ENCODE measurements at places on chromosomes 3 and 15. TPM values are rescaled to one million over a fixed set of nuclear protein-coding genes. Genes with fewer than 3 reads are reported as not detected.

The PLXNA1 gene
- 44.6 TPM for total RNA-seq

The ZNF662 gene
- 0.60 TPM for total RNA-seq

The GOLGA8S gene
- not detected for total RNA-seq

The KLHL40 gene
- total RNA-seq = not detected

The PLA2G4E gene
- total RNA-seq = not detected

The TMEM45A gene
- total RNA-seq = 56.3 TPM

The MUSTN1 gene
- total RNA-seq = not detected

The IL17RE gene
- 0.23 TPM for total RNA-seq

Measured in smooth muscle cell of the coronary artery (primary cell).